HuH-7 (cell line): ENCODE measurements at places on chromosomes 5 and 9.

DNA sequence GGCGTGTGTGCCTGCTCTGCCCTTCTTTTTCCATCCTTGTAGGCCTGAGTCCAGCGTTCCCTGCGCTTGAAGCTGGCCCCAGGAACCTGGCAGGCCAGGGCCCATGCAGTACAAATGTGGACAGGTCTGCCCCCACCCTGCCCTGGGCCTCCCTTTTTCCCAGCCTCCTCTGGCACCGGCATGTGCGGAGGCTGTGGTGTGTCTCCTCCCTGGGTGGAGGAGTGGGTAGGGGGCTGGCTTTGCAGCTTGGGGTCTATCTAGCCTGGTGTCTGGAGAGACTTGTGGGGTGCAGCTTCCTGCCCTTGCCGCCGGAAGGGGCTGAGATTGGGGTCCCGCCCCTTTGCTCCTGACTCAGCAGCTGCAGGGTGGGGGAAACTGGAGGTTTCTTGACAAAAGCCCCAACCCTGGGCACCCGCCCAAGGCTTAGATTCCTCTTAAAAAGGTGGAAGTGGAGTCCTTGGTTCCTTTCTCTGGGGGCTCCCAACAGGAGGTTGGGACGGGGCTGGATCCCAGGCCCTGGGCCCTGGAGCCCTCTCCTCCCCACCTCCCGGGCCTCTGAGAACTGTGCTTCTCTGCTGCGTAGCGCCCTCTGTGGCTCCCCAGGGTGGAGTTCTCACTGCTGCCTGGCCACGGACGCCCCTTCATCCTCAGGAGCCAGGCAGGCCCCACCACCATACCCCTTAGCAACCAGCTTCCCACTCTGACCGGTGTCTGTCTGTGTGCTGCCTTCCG is 18.0 kb downstream of the RXRA start:
- no peak for DNase-seq

- no peak for DNase-seq
Observed at GRCh38 chr9:112866662-112867274, 23.9 kb downstream of the SLC46A2 start.

DNA sequence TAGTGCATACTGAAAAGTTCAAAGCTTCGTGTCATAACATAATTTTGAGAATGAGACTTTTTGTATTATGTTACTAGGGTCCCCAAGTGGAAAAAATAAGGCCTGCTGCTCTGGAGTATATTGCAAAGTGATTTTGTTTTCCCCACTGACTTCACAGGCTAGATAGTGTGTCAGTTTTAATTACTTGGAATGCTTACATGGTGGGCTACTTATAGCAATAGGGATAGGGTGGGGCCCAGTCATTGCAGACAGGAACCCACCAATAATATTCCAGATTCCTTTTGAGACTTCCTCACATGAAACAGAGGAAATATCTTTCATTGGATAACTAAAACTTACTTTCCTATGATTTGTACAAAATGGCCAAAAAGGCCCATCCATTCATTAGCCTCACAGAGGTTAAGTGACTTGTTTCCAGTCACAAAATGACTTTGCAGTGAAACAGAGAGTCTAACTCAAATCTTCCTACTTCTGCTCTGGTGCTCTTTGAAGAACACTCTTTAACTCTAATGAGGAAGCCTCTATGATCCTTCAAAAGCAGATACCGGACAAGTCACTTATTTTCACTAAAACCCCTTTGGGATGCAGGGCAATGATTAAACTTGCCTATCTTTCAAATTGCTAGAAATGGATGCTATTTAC is 16.2 kb upstream of the MEF2C start:
- DNase-seq: no peak

DNA sequence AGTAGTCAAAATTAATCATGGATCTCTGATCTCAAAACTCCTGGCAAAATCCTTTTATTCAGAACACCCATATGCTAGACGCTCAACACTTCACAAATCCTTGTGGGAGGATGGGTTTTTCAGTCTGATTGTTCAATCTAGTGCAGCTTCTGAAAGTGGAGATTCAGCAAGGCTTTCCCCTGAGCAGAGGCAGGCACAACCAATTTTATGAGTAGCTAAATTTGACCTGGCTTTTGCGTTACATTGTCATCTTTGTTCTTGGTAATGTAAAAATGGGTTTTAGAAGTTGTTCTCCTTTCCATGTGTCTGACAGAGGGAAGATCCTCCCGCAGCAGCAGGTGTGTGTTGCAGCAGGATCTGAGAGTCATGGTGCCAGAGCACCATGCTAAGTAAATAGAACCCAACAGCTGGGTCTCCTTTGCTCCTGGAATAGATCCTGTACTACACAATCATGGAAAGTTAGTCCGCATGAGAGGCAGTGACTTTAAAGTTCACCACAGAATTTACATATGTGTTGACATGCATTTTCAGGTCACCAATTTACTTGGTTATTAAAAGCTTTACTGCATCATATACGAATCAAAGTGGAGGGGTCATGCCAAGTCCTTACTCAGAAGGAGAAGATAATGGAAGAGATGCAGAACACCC is 70.1 kb upstream of the MEF2C start:
- no peak for DNase-seq

- DNase-seq: no peak
Observed at GRCh38 chr5:115440782-115441451, 103.7 kb downstream of the FEM1C start.

DNA sequence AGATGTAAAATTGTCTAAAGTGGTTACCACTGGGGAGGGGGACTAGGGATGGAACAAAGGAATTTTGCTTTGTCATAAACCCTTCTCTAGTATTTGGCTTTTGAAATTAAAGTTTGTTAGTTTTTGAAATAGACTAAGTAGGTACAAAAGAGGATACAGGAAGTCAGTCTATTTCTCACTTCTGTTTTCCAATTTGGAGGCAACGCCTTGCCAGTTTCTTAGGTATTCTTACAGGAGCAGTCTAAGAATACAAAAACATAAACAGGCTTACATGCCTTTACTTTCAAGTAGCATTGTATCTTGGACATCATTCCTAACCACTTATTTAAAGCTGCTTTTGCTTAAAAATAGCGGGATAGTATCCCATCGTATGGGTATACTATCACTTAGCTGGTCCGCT is 34.4 kb downstream of the ALG2 start:
- no peak for DNase-seq

- DNase-seq: no peak
Observed at GRCh38 chr5:158080112-158080511, 221.2 kb upstream of the CLINT1 start.

DNA sequence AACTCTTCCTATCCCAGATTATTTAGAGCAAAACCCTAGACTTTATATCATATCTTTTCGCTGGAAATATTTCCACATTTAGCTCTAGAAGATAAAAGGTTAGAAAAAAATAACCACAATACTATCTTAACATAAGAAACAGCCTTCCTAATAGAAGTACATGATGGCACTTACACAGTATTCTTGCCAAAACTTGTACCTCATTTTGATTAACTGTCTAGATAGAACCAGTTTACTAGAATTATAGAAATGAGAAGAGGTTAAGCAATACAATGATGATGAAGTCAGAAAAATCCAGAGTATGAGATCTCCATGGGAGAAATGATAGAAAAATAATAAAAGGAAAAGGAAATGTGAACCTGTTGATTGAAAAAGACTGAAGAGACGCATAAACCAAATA is 63.1 kb downstream of the SLC12A2 start:
- DNase-seq: no peak

DNA sequence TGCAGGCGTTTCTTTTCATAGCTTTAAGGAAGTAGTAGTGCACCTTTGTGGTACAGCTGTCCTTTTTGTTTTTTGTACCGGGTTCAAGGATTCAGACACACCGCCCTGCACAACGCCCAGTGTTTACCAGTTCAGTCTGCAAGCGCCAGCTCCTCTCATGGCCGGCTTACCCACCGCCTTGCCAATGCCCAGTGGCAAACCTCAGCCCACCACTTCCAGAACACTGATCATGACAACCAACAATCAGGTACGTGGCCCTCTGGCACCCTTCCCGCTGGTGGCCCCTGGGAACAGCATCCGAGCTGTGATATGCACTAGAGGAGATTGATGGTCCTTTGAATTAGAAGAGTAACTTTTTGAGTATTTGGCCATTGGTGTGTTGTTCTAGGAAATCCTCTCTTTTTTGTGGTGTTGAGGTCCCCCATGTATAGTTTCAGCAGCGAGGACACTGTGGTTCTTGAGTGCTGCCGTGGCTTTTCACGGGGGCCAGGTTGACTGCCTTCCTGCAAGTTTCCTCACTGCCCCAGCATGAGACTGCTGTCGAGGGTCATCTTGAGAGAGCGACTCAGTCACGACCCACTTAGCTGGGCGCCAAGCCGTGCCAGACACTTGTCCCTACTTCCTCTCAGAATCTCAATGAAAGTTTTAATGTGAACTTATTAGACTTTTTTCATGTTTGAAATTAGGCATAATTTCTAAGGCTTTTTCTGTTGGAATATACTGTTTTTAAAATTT is 37.9 kb downstream of the TENT4A start:
- DNase-seq: no peak

DNA sequence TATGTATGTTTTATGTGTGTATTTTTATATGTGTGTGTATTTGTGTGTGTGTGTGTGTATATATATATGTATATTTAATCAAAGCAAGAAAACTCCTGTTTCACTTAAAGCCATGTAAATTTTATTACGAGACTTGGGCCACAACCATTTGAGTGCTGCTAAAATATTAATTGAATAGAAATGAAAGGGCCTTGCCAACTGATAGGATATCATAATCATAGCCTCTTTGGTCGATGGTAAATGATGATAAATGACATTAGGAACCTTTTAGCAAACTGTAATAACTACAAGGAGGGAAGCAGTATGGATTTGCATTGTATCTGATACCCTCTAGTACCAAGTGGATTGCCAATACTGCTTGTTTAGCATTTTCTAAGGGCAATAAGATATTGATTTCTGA is 7.9 kb downstream of the TLE4 start:
- DNase-seq: no peak

- DNase-seq: no peak
Observed at GRCh38 chr9:90999425-91000397, 198.1 kb downstream of the SYK start.

DNA sequence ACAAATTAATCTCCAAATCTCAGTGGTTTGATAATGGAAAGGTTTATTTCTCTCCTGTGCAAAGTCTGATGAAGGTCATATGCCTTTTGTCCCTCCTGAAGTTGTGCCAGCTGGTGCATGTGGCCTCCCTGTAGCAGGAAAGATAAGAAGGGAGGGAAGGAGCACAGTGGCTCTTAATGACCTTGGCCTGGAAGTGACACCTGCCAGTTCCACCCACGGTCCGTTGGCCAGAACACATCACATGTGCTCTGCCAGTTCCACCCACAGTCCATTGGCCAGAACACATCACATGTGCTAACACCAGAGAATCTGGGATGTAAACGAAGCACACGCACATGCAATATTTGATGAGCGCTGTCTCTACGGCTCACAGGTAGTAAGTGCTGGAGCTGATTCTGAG is 130.9 kb downstream of the DOCK2 start:
- DNase-seq: no peak

DNA sequence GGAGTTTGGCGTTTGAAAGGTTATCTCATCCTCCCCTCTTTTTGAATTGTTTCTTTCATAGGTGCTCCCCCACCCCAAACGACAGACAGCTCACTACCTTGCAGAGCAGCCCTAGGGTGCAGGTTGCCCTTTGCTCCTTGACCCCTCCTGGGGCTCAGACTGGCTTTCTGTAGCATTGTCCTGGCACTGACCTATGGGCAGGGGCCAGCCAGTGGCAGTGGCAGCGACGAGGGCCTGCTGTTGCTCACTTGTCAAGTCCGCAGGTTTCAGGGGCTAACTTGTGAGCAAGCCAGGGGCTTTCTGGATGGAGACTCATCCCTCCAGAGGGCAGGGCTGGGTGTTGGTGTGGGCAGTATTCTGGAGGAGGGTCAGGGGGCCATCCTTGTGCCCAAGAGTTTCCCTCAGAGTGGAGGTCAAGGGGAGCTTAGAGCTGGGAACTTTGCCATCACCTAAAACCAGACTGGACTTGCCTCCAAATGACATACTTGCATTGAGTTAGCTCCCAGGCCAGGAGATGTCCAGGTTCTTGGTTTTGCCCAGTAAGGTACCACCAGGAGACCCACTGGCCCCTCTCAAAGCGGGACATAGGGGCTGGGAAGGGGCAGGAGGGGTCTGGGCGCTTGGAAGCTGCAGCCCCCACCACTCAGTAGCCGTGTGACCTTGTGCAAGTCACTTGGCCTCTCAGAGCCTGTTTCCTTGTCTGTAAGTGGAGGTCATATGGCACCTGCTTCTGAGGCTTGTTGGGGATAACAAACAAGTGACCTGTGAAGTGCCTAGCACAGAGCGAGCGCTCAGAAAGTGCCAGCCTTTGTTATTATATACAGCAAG is 53.5 kb upstream of the CDKN2AIPNL start:
- DNase-seq: no peak

- peak; percentile 98 for DNase-seq
Observed at GRCh38 chr9:36867672-36868471, 166.2 kb downstream of the PAX5 start.
